GM04503 (cell line): ENCODE measurements at places on chromosomes 11 and 22.
A peak's percentile ranks its signal among the peaks of the same experiment; 100 is the strongest.

DNA sequence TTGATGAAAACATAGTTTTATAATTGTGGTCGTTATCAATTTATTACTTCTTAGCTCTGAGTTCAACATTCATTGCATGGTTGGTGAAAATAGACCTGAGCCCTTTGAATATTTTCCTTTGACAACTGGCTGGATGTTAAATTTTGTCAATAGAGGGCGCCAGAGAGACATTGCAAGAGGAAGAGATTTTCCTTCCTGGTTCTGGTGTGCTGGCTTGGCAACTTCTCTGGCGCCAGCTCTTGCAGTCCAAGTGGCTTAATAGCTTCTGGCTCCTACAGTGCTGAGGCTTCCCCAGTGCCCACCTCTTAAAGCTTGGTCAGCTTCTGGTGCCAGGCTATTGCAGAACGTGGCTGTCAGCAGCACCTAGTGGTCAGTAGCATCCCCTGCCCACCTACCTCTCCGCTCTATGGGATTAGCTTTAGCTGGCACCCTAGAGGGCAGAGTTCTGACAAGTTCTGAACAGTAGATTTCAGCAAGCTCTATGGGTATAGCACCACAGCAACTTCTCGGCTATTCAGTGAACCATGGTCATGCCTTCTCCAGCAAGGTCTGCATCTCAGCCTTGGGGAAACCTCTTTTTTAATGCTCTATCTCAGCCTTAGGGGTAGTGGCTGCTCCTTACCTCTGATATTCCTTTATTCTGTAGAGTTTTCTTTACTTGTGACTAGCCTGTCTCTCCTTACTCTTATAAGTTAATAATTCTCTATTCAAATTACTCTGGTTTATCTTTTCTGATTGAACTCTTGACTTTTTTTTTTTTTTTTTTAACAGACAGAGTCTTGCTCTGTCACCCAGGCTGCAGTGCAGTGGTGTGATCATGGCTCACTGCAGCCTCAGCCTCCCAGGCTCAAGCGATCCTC is 59.4 kb downstream of the ACER3 start:
- DNase-seq: peak; percentile 36

DNA sequence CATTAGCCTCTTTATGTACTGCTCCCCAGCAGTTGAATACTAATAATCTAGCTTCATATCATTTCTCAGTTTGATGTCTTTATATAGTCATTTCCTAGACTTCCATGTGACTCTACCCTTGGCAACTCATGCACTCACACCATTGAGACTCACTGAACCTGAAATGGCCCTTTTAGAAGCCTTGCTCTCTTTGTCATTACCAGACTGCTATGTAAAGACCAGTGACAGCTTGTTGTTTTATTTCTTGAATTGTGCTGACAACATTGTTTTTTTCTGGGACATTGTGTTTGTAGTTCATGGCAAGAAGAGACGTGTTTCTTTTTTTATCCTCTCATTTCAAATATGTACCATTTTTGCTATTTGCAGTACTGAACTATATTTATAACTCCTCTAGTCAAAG is 256.5 kb downstream of the CNTN5 start:
- no peak for DNase-seq

- no peak for DNase-seq
Measured at GRCh38 chr11:70063555-70063954, 14.6 kb upstream of the ANO1 start.

DNA sequence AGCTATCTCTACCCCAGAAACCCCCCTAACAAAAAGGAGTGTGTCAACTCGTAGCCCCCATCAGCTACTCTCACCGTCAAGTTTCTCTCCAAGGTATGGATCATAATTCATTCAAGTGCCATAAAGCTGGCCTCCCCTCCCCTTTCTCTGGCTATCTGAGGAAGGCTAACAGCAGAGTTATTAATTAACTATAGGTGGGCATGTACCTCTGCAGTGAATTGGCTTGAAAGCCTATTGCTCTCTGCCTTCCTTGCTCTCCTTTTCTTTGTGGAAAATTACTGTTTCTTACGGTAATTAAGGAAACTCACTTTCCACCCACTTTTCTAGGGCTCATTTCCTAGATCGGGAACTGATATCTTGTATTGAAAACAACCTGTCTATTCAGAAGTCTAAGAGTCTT is 14.1 kb downstream of the POLA2 start:
- DNase-seq: no peak

GRCh38 chr11:121544956-121545355 is 92.2 kb upstream of the SORL1-AS1 start:
- DNase-seq: no peak

DNA sequence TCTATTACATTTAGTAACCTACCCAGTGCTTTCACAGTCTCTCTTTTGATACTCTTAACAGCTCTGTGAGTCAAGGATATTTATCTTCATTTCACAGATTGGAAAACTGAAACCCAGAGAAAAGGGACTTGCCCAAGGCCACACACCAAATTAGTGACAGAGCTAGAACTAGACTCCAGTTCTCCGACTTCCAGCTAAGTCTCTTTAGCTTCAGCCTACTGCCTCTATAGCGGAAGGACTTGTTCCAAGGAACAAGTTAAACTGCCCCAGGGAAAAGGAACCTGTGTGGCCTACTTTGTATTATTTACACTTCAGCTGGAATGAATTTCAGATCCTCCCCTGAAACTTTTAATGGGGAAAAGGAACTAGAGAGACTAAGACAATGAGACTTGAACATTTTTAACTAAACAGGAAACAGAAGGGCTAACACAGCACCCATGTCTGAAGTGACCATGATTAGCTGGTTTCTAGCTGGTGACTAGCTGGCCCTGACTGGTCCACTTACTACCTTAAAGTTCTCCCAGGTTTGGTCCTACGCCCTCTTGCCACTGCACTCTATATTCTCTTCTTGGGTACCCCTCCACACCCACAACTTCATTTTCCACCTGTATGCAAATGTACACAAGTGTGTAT is 1.3 kb downstream of the LRRC51 start:
- DNase-seq: no peak

GRCh38 chr11:128472128-128473089 is 114.9 kb downstream of the ETS1 start:
- no peak for DNase-seq

- no peak for DNase-seq
Measured at GRCh38 chr11:71463331-71464211, 10.6 kb downstream of the NADSYN1 start.

GRCh38 chr11:104688731-104689130 is 209.5 kb downstream of the CASP12 start:
- no peak for DNase-seq

- DNase-seq: no peak
Measured at GRCh38 chr11:114176321-114176720, 116.8 kb downstream of the ZBTB16 start.

DNA sequence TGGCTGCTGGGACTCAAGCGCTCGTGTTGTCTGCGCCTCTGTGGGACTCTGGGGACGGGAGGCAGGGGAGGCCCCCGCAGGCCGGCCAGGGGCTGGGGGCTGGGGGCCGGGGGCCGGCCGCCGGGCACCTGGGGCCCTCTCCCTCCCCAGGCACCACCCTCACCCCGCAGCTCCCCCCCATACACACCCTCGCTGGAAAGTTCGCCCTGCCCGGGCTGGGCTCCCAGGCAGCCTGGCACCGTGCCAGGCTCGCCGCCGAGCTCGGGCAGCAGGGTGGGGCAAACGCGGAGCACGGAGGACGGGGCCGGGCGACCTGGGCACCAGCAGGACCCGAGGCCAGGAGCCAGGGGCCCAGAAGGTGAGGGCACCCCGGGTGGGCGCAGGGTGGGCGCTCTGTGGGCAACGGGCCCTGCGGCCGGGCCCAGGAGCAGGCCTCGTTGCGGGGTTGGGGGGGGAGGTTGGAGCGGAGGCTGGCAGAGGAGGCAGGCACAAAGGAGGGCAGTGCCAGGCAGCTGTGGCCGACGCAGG is 76.7 kb upstream of the WNT7B start:
- no peak for DNase-seq

DNA sequence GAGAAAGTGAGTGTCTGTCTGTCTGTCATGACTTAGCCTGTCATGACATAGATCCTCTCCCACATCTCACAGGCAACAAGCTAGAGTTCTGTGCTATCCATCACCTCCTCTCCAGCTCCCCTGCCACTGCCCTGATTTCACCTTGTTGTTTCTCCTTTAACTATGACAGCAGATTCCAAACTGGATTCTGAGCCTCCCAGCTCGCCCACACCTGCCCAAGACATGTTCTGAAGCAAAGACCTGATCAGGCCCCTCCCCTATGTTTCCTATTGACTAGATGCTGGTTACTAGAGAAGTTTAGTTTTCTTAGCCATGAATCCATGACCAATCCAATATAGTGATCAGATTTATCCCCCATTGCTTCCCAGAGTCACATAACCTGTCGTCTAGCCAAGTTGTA is 15.4 kb downstream of the PRSS23 start:
- no peak for DNase-seq
